Chondrocyte (in vitro differentiated cells): ENCODE measurements at places on chromosomes 12 and 14. TPM values are rescaled to one million over a fixed set of nuclear protein-coding genes. Genes with fewer than 3 reads are reported as not detected.

- H3K4me1 ChIP-seq, result peaks cover 36% of the 10 kb centered on the region
- no peaks in the 10 kb centered on the region for H3K36me3 ChIP-seq
- no peak overlapping the region for H3K27ac ChIP-seq
- no peak overlapping the region for H3K4me3 ChIP-seq
These were observed 44.3 kb upstream of the STK38L start for GRCh38 chr12:27199638-27200300.

Gene FBLN5
- 1,189 to 1,311 TPM (median 1,232 TPM) in 3 replicates for total RNA-seq

DNA sequence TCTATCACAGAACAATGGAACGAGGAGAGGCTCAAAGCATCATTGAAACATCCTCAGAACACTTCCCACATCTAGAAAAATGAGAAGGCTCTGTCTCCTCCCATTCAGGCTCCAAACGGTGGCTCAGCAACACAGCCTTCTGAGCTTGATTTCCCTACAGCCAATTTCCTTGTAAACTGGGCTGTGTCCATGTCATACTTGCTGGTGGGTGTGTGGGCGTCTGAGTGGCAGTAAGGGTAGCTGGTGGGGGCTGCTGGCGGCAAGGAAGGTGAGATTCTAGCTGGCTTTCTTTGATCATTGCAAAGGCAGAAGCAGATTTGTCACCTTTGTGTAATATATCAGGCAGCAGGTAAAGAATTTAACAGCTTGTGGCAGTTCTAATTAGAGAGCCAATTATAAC lies 163.7 kb downstream of the CALM1 start:
- H3K27me3 ChIP-seq, result no peaks in the 10 kb centered on the region
- H3K4me1 ChIP-seq, result peaks cover 11% of the 10 kb centered on the region
- no peaks in the 10 kb centered on the region for H3K36me3 ChIP-seq
- H3K27ac ChIP-seq, result no peak overlapping the region
- no peak overlapping the region for H3K4me3 ChIP-seq
- peak; percentile 30 for DNase-seq

DNA sequence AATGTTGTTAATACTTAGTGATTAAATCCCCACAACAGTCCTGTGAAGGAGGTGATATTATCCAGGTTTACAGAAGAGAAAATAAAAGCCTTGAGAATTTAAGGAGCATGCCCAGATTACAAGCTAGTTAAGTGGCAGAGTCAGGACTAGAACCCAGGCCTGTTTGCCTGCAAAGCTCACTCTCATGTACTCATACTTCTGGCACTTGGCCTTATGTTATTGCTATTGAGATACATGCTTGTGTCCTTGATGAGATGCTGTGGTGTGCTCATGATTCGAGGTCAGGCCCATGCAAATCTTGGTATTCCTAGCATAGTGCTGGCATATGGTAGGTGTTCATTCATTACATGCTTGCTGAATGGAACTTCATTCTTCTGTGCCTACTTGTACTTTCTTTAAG lies 7.6 kb upstream of the EID3 start:
- DNase-seq, result no peak
- no peaks in the 10 kb centered on the region for H3K27me3 ChIP-seq
- H3K4me3 ChIP-seq, result no peak overlapping the region
- peak overlapping the region; percentile 87 for H3K27ac ChIP-seq

DNA sequence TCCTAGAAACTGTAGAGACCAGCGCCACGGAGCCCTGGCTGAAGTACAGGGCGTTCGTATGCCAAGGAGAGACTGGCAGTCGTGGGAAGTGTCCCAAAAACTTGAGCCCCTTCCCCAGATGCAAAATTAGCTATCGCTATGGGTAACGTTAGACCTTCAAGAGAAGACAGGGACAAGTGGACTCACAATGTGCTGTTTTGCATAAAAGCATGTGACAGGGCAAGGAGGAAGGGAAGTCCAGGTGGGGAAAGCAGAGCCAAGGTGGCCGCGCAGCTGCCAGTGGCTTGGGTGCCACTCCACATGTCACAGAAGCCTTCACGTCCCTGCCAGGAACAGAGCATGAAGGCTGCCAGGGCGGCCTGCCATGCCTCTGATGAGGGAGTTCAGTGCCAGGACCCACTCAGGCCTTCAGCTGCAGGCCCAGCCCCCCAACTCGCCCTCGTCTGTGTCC lies 61.2 kb upstream of the DYNC1H1 start:
- no peaks in the 10 kb centered on the region for H3K27me3 ChIP-seq
- peaks cover 50% of the 10 kb centered on the region for H3K36me3 ChIP-seq
- no peak overlapping the region for H3K27ac ChIP-seq
- no peak overlapping the region for H3K4me3 ChIP-seq

- DNase-seq, result peak; percentile 88
- no peak overlapping the region for H3K4me3 ChIP-seq
- H3K36me3 ChIP-seq, result no peaks in the 10 kb centered on the region
- H3K27me3 ChIP-seq, result peaks cover 4% of the 10 kb centered on the region
- H3K27ac ChIP-seq, result no peak overlapping the region
These were observed 143.4 kb downstream of the RTN1 start for GRCh38 chr14:59727073-59727661.
